Urinary bladder (tissue), 4 donors: ENCODE measurements at places on chromosomes 1 and 21. TPM values are rescaled to one million over a fixed set of nuclear protein-coding genes. Genes with fewer than 3 reads are reported as not detected.

- no peak for DNase-seq
Measured at GRCh38 chr1:19376428-19377372, 64.6 kb downstream of the SLC66A1 start.

- peak; percentile 72 for DNase-seq
Measured at GRCh38 chr1:17212487-17213121, 7.7 kb downstream of the PADI1 start.

GRCh38 chr1:83796409-83796808, 202.5 kb downstream of the TTLL7 start:
- DNase-seq: no peak

GRCh38 chr1:169108863-169109560, 2.5 kb downstream of the ATP1B1 start:
- no peak for DNase-seq

- DNase-seq: no peak
Measured at GRCh38 chr21:17461014-17461413, 51.8 kb upstream of the CXADR start.

DNA sequence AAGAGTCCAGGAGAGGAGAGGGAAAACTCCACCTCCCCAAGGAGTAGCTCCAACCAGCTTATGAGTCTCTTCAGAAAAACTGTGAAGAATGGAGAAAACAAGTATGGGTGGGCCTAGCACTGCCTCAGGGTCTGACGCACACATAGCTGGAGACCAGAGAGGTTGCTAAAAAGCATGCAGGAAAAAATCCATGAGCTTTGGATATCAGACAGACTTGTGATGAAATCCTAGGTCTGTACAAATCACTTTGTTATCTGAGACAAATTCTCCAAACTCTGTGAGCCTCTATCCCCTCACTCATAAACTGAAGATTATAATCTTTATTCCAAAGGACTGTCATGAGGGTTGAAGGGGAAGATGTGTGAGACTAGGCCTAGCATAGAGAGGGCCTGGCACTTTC, 141.5 kb upstream of the FGGY start:
- DNase-seq: no peak

GRCh38 chr1:8512504-8512903, 194.6 kb downstream of the SLC45A1 start:
- no peak for DNase-seq

GRCh38 chr21:37463083-37463801, 96.7 kb downstream of the DYRK1A start:
- no peak for DNase-seq

GRCh38 chr1:164932580-164932979, 373.6 kb downstream of the PBX1 start:
- DNase-seq: no peak

- DNase-seq: no peak
Measured at GRCh38 chr1:203077956-203078355, 7.9 kb downstream of the MYOG start.

DNA sequence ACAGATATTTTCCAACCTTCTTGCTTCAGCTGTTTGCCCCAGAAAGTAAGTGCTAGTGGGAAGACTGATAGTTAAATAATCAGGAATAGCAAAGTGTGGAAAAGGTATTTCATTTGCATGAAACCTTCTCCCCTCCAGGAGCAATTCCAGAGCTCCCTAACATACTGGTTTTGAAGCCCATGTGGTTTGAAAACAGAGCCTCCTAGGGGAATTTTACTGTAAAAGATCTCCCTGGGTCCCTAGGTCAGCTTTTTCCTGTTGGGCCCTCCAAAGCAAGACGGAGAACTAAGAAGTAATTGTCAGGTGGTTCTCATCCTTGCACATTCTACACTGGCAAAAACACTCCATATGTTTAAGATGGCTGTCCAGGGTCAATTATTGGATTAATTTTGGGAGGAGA, 218.7 kb upstream of the FOXD3 start:
- DNase-seq: no peak

GRCh38 chr21:31905503-31906451, 33.0 kb downstream of the HUNK start:
- DNase-seq: no peak

GRCh38 chr1:158020886-158021620, 27.6 kb downstream of the KIRREL1 start:
- DNase-seq: no peak

DNA sequence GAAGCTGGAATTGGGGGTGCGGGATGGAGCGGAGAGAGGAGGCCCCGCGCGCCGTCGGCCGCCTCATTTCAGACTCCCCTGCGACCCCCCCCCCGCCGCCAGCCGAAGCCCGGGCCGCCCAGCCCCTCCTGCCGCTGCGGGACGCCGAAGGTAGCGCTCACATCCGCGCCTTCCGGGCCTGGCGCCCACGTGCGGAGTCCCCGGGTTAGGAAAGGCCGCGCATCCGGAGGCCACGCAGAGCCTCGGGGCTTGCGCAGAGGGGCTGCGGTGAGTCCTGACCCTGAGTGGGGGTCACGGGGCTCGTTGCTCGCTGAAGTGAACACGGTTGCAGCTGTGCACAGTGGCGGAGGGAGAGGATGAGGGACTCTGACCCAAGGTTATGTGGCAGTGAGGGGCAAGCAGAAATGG, 552 bp upstream of the ZNF496 start:
- DNase-seq: no peak

The CYP2J2 gene
- 14.2 TPM for total RNA-seq

The FAM89A gene
- 10.3 TPM for total RNA-seq

The S100A9 gene
- total RNA-seq: 77.5 TPM

The WDR64 gene
- not detected for total RNA-seq

The CHIT1 gene
- 0.11 TPM for total RNA-seq

The DONSON gene
- 28.7 TPM for total RNA-seq

The PRAMEF14 gene
- total RNA-seq: not detected
